Stimulated activated CD8-positive, alpha-beta memory T cell treated with anti-CD3 and anti-CD28 coated beads, Interleukin-7, amount 100 ng/mL, for 48 hours (primary cell): ENCODE measurements at places on chromosomes 12 and 14.

DNA sequence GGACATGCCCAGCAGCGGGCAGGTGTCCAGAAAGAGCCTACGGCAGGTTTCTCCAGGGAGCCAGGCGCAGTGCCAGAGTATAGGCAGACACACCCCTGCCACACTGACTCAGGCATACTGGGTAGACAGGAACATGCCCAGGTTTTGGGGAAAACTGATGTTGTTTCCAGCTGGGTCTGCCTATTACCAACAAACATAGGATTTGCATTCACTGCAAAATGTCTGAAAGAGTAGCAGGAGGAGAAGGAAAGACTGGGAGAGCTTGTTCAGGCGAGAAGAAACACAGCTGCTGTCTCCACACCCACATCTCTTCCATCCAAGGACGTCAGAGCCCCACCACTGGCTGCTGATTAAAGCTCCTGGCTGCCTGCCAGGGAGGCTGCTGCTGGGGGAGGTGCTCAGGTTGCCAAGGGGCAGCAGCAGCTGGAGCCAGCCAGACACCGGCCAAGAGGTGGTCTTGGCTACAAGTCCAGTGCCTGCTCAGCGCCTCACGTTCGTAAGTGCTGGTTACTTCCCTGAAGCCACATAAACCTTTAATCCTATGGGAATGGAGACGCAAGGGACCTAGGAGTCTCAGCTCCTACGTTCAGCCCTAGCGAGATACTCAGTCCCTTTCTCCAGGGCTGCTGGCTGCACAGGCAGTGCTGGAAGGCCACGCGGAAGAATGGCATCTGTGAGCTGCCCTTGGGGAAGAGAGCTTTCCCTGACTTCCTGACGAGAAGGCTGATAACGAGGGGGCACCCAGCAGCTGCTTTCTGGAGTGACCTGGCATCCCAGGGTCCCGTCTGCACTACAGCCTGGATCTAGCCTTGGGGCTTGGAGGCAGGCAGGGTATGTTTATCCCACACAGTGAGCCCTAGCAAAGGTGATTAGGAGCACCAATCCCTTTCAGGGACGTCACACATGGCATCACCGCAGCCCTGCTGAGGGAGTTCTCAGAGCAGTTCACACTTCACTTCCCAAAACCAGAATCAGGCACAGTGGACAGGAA, 58.1 kb downstream of the PLEKHG3 start:
- DNase-seq = no peak

- no peak for DNase-seq
Measured at GRCh38 chr12:68530965-68531364, 79.7 kb upstream of the RAP1B start.

DNA sequence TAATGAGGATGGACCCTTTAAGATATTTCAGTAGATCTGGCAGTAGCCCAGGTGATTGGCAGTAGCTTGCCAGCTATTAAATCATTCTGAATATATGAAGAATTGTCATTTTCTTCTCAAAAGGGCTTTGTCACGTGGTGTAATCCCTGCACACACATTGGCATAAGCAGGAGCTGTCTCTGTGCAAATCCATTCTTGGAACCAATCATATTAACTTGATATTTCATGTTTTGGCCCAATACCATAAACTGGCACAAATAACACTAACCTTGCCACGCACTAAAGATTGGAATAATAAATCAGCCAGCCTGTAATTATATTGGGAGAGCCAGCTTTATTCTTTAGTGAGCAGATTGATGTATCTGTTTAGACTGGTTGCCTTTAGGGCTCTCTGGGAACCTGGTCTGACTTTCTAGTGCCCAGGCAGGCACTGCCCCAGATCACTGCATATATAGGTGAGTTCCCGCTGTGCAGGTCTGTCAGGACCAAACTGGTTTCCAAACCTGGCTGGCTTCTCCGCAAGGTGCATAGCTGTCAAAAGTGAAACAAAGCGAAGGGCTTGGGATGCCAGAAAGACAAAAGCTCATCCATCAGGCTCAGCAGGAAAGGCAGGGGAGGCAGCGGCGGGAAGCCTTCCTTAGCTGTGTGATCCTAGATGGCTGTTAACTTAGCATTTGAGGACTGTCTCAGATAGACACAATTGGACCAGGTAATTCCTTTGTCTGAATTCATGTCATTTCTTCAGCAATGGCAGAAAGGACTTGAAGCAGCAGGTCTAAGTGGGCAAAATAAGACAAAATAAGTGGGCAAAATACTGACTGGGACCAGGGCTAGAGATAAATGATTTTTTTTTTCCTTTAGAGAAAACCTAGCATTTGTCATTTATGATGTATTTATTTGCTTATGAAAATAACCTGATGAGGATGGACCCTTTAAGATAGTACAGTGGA, 128.8 kb upstream of the DYRK2 start:
- no peak for DNase-seq

DNA sequence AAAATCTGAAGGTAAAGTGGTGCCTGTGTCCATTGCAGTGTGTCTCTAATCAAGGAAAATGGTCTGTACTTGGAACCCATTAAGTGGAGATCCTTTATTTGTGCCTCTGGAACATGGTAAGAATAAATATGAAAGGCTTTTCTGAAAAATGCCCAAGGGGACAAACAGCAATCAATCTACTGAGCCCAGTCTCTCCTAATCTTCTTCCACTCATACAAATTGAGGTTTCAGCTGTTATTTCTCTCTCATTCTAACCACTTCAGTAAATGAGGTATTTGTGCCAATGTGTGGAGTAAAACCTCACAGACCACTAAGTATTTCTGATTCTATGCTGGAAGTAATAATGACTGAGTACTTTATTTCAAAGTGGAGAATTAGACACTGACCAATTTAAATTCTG, 82.3 kb upstream of the ST8SIA1 start:
- no peak for DNase-seq

DNA sequence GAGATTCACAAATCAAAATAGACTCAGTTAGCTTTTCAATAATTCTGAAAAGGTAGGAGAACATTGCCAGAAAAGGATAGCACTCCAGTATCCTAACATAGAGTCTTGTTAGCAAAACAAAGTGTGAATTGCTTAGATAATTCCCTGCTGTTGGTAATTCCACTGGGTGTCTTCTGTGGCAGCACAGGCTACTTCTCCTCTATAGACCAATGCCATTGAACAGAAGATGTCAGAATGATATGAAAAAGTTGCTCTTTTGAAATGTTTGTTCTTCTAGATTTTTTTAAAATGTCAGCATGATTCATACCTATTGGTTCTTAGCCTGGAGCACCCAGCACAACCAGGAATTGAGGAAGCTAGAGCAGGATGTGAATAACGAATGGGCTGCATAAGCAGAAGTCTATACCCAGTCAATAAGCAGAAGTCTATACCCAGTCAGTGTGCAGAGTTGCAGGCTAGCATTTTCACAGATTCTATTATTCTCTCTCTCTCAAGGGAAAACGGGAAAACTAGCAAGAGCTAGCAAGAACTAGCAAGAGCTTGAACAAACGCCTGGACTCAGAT, 112.8 kb downstream of the SYT1 start:
- no peak for DNase-seq

- DNase-seq = no peak
Measured at GRCh38 chr14:61140271-61140670, 140.9 kb downstream of the TMEM30B start.

DNA sequence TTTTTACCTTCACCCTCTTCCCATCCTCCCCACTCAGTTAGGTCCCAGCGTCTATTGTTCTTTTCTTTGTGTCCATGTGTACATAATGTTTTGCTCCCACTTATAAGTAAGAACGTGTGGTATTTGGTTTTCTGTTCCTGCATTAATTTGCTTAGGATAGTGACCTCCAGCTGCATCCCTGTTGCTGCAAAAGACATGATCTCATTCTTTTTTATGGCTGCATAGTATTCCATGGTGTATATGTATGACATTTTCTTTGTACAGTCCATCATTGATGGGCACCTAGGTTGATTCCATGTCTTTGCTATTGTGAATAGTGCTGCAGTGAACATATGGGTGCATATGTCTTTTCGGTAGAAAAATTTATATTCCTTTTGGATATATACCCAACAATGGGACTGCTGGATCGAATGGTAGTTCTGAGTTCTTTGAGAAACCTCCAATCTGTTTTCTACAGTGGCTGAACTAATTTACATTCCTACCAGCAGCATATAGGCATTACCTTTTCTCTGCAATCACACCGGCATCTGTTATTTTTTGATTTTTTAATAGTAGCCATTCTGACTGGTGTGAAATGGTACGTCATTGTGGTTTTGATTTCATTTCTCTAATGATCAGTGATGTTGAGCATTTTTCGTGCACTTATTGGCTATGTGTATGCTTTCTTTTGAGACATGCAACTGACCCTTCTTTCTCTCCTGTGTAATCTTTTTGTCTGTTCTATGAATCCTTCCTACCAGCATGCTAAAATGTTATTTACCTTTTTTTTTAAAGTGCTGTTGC, 279.7 kb upstream of the AMIGO2 start:
- no peak for DNase-seq

GRCh38 chr12:119241049-119241448, 62.3 kb downstream of the HSPB8 start:
- no peak for DNase-seq

DNA sequence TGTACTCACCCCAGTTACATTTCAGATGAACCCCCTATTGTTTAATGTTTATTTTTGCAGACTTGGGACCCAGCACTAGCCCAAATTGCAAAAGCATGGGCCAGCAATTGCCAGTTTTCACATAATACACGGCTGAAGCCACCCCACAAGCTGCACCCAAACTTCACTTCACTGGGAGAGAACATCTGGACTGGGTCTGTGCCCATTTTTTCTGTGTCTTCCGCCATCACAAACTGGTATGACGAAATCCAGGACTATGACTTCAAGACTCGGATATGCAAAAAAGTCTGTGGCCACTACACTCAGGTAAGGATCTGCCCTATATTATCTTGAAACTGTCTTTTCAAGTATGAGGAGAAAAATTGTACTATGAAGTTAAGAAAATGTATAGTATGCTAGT, 1.2 kb downstream of the GLIPR1 start:
- DNase-seq = no peak

GRCh38 chr14:61713724-61714437, 18.6 kb downstream of the HIF1A start:
- no peak for DNase-seq

DNA sequence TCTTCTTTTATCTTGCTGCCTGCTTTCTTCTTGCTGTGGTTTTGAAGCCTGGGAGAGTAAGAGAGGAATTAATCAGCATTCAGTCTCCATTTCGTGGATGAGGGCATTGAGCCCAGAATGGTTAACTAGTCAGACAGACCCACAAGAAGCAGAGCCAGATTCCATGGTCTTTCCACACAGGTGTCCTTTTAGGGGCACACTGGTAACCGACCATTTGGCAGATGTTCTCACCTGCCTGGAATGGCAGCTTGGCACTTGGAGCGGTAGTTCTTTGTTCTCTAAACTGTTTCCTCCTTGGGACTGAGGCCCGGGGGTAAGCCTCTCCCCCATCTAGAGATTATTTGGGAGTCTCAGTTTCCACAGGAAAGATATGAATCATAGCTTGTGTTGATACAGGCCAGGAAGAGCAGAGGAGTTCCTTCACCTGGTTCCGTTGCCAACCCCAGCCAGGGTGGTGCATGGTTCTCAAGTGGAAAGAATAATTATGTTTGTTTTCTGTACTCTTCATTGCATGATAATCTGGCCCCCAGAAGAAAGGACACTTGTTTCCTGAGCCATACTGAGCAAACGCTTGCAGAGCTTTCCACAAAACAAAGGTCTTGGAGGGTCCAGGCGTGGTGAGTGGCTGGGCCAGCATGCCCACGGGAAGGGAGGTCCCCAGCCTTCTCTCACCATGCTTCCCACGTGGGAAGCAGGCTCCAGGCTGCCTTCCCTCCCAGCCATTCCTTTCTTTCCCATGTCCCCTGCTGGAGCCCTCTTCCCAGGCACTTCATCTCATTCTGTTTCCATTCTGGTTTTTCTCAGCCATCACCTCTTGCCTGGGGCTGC, 2.0 kb upstream of the KRT75 start:
- DNase-seq = no peak

DNA sequence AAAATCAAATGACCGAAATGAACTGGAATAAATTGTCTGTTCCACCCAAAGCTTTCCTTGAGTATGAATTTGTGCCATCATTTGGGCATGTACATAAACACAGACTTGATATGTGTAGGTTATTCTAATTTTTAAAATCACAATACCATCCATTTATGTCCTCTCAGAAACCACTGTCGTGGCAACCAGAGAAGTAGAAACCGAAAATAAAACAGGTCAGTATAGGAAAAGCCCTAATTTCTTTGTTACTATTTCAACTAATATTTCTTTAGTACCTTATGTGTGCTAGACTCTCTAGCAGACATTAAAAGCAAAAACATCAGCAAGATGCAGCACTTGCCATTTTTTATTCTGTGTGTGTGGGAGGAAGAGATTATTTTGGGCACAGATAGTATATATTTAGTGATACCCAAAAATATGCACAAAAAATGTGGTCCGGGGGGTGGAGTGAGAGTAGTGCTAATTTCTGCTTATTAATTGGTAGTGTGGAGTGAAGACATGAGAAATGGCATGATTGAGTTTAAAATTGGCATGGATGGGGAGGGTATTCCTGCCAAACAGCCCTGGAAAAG, 130.8 kb upstream of the CNTN1 start:
- no peak for DNase-seq

DNA sequence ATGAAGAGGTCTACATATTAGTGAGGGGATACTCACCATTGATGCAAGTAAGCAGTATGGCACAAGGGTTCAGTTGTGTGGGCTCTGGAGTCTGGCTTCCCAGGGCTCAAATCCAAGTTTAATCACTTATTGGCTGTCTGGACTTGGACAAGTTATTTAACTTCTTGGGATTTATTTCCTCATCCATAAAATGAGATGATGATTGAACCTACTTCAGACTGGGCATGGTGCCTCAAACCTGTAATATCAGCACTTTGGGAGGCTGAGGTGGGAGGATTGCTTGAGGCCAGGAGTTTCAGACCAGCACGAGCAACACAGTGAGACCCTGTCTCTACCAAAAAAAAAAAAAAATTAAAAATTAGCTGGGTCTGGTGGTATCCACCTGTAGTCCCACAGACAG, 67.9 kb downstream of the KCNK10 start:
- no peak for DNase-seq

DNA sequence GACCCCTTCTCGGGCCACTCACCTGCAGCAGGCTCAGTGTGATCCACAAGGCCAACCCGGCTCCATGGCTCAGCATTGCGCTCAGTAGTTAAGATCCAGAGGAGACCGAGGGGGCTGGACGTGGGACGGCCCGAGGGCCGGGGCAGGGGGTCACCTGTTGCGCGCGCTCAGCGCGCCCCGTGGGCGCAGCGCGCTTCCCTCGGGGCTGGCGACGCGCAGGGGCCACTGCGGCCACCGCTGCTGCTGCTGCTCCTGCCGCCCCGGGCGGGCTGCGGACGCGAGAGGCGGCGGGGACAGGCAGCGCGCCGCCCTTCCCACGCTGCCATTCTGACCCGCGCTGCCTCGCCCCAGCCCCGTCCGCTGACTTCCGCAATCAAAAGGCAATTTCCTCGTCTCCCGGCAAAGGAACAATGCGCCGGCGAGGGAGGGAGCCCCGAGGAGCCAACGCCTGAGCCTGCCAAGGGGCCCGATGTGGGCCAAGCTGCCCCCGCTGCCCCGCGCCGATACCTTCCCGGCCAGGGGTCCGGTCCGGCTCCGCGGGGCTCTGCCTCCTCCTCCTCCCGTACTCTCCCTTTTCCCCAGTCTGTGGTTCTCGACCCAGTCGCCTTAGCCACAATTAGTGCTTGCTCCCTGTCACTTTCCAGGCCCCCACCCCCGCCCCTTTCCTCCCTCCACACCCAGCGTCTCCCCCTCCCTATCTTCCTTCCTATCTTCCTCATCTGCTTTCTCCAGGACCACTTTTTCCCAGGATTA, 27.3 kb downstream of the PTPRB start:
- no peak for DNase-seq
